ENCODE measurements at places on chromosomes 1 and 21.

DNA sequence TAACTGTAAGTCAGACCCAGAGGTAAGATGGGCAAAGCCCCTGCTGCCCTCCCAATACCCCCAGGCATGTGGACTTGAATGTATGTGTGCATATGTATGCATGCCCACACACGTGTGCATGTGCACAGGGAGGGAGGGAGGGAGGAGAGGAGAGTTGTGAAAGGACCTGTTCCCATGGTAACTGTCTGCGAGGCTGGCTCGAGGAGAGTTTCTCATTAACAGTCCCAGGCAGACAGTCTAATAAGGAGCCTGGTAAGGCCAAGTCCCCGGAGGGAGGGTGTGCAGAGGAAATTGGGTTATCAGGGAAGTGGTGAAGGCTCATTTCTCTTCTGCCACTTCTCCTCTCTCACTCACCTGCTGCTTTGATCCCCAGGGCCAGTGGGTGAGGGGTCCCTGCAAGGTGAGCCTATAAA, 74.9 kb downstream of the NFASC start:
- no peak for DNase-seq

DNA sequence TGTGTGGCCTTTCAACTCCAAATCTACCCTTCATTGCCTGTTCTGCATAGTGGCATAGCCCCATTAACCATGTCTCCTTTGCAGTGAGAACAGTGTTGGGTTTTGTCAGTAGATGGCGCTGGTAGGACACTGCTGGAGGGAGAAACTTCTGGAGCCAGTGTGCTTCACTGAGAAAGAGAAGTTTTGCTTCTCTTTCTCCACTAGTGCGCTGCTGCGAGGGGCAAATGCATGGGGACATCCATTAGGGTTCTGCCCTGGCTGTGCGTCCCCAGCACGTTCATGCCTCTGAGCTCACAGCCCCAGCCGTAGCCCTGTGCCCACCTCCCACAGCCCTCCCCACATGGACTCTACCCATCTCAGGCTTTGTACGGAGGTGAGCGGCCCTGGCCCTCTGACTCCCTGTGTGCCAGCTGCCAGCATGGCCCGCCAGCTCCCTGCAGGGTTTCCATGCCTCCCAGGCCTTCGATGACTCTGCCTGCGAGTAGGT, 53.1 kb downstream of the RIMS3 start:
- DNase-seq, result peak; percentile 69

GRCh38 chr1:212858461-212859265, 588 bp downstream of the FLVCR1 start:
- DNase-seq, result peak; percentile 5

GRCh38 chr1:20492751-20493150, 6.7 kb upstream of the CAMK2N1 start:
- no peak for DNase-seq

DNA sequence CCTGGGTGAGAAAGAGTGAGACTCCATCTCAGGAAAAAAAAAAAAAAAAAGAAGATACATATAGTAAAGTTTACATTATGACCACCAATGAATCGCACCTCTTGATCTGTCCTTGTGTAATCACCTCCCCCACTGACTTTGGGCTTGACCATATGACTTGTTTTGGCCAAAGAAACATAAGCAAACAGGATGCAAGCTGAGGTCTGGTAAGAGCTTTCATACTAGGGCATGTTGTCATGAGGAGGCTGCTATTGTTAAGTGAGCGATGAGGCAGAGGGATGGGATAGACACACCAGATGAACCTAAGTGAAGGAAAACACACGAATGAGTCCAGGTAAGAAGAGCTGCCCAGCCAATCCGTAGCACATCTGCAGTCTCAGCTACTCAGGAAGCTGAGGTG, 10.7 kb downstream of the ENAH start:
- DNase-seq, result no peak

- DNase-seq, result no peak
Measured at GRCh38 chr1:7302873-7303272, 468.2 kb upstream of the VAMP3 start.

GRCh38 chr1:166895766-166896165, 19.7 kb upstream of the TADA1 start:
- no peak for DNase-seq

- DNase-seq, result peak; percentile 92
Measured at GRCh38 chr1:113928941-113929749, at the start of gene HIPK1. HIPK1 (plus strand) TSS chr1:113929324.

DNA sequence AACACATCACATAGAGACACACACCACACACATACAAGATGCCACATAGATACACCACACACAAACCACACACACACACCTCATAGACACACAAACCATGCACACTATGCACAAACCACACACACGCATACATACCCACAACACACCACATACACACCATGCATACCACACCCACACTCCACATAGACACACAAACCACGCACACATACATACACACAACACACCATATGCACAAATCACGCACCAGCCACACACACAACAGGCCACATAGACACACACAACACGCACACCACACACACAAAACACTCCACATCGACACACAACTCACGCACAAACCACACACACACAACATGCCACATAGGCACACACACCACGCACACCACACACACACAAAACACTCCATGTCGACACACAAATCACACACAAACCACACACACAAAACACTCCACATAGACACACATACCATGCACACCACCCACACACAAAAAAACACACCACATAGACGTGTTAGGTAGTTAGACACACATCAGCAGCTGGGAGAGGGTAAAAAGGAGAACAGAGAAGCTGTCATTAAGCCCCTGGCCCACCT, 49.5 kb upstream of the SLC19A1 start:
- no peak for DNase-seq

GRCh38 chr21:25573409-25574206, 33.7 kb downstream of the MRPL39 start:
- peak; percentile 81 for DNase-seq

DNA sequence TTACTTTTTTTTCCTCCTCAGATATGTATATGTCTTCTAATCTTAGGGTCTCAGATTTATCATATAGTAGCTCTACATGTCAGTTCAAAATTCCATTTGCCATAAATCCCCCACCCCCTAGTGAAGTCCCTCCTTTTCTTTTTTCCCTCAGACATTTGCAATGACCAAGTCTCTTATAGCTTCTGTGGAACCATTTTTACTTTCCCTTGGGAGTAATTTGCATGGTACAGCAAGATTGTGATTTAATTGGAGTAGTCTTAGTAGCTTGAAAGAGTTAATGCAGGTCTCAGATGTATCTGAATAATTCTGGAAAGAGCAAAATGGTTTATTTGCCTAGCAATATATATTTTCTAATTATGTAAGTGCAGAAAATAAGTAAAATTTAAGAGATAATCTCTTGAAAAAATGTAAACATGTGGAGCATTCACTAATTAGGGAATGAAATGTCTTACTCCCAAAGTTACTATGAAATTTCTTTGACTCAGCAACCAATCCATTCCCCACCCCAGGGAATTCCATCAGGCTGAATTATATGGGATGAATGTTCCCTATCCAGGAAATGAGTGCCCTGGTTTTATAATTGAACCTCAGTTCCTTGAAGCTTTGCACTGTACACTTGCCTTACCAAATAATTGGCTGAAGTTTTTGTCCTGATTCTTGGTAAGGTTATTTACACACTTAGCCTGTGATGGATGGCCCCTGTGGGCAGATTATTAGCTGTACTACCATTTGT, 267.0 kb downstream of the DNM3 start:
- no peak for DNase-seq

- no peak for DNase-seq
Measured at GRCh38 chr1:238001818-238002217, 111.1 kb upstream of the ZP4 start.

DNA sequence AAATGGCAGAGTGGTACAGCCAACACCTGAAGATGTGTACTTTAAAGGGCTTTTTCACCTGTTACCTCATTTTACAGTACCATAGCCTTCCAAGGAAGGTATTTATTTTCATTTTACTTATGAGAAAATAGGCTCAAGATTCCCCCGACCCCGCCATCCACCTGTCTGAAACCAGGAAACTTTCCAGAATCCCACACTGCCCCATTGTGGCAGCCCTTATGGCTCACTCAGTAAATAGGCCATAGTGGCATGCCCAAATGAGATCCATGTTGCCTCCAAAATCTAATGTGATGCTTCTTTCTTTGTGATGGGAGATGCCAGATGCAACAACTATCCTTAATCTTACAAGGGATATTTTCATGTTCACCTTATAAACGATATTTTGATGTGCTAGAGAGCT, 97.8 kb downstream of the EBNA1BP2 start:
- DNase-seq, result no peak

GRCh38 chr1:224237119-224237881, 54.3 kb downstream of the DEGS1 start:
- DNase-seq, result no peak

- DNase-seq, result no peak
Measured at GRCh38 chr1:245822996-245823395, 668.2 kb downstream of the KIF26B start.

GRCh38 chr1:71031426-71031825, 16.2 kb downstream of the PTGER3 start:
- no peak for DNase-seq

DNA sequence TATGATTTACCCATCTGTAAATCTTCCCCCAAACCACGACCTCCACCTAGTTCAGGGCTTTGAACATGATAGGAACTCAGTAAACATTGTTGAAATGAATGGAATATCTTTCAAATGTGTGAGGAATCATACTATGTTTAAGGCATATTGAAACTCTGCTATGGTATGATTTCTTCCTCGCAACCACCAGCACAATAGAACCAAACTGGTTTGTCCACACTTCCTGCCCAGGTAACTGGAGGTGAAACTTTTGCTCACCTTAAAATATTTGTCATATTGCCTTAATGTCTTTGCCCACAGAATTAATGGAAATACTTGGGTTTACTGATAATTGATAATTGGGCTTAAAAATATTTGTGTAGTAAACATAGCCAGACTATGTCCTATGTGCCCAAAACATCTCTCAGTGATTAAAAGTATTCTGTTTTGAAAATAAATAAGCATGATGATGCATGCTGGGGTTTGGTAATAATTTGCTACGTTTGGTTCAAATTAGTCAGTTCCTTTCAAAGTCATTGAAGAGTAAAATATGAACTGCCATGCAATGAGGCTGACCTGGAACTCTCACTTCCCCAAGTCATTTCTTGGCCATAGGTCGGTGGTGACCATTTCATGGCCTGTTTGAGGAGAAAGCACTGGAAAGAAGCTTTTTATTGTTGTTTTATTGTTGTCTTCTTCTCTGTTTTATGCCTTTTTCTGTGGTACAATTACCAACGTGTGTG, 73.3 kb downstream of the TNFSF18 start:
- no peak for DNase-seq

GRCh38 chr1:112397841-112398240, 1.8 kb downstream of the CTTNBP2NL start:
- no peak for DNase-seq

- no peak for DNase-seq
Measured at GRCh38 chr1:201538612-201539551, at the start of gene NAV1. NAV1 (plus strand) TSS chr1:201539127; CDS start chr1:201622885, 83,758 bp downstream.

DNA sequence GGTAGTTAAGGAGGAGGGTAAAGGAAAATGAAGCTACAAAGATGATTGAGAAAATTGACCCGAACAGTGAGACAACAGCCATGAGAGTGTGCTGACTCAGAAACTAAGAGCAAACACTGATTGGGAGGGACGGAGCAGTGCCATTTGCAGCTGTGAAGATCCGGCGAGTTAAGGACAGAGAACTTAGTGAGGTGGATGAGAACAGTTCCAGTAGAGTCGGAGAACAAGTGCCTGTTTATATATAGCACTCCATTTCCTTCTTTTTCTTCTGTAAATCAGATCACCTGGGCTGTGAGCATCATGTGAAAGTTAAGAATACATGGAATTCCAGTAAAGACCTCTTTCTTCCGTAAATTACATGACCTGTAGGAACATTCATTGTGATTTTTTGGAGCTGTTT, 145.7 kb downstream of the KCNK2 start:
- no peak for DNase-seq
